Right renal pelvis (tissue), 4 donors: ENCODE measurements at places on chromosomes 1 and 21. TPM values are rescaled to one million over a fixed set of nuclear protein-coding genes. Genes with fewer than 3 reads are reported as not detected.

- no peak for DNase-seq
Measured at GRCh38 chr1:9233241-9233941, 1.2 kb upstream of the H6PD start.

- no peak for DNase-seq
Measured at GRCh38 chr21:41124641-41125201, 43.2 kb upstream of the BACE2 start.

- no peak for DNase-seq
Measured at GRCh38 chr1:29057700-29058099, 66.0 kb downstream of the TMEM200B start.

DNA sequence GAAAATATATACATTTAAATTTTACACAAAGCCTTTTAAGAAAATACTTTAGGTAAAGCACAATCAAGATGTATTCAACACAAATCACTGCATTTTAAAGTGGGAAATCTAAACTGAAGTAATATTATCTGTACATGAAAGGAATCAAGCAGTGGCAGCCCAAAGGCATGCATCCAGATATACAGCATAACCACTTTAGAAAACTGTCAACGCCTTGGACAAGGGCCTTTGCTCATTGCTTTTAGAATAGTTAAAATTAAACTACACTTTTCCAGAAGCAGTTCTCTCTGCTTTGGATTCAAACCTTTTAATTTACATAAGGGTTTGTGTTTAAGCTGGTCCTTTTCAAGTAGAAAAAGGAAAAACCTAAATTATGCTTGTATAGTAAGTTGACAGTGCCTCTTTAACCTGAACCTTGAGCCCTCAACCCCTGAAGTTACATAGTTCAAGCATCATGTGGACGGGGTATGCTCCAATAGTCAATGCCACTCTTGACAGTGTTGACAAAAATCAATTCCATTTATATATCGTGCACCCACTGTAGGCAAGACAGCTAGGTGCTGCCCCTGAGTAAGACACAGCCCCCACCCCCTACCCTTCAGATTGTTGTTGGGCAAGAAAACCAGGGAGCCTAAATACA, 22.9 kb downstream of the TOR3A start:
- no peak for DNase-seq

TMEM125 gene
- 14.9 TPM for polyA plus RNA-seq
